ENCODE measurements at places on chromosomes 11 and 22.

- DNase-seq: no peak
These were observed 8.6 kb downstream of the SC5D start for GRCh38 chr11:121300972-121301699.

DNA sequence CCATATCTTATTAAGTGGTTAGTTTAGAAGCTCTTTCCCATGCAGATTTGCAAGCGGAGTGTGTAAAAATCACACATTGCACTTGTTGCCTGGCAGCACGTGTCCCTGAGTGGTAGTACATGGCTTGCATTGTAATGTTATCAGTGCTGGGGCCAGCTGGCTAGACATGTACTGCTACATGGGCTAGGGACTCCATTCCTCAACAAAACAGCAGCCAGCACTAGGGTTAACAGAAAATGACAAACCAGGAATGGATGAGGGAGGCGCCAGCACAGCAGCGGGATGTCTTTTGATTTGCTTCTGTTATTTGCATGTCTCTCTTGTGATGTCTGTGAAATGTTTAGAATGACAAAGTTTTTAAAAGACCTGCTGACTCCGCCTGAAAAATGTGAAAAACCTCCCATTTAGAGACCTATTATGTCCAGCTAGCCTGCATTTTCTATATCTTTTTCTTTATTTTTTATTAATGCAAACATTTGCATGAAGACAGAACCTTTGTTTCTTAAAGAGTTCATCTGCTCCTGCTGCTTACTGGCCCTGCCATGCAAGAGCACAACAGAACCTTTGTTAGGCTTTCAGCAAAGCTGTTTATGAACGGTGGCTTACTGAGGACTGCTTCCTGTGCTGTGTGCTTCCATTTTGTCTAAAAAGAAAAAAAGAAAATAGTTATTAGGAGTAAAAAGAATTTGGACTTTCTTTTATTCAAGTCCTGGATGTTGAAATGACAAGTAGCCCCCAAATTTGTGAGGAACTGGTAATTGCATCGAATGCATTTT is 40.7 kb downstream of the CSTPP1 start:
- DNase-seq: no peak

DNA sequence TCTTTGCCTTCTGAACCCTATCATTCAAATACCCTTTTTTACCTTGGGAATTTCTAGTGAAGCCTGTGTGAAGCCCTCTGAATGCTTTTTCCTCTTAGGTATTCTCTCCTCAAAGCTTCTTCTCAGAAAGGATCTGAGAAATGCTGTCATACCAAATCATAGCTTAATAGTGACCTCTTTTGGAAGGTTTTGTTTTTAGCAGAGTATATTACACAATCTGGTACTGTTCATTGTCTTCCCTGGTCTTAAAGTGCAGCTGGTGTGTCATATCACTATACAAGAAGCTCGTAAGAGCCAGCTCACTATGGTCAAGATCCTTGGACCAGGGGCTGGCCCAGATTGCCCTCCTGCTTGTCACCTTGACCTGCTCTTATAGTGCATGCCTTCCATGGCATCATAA is 204.4 kb upstream of the ANO5 start:
- no peak for DNase-seq

DNA sequence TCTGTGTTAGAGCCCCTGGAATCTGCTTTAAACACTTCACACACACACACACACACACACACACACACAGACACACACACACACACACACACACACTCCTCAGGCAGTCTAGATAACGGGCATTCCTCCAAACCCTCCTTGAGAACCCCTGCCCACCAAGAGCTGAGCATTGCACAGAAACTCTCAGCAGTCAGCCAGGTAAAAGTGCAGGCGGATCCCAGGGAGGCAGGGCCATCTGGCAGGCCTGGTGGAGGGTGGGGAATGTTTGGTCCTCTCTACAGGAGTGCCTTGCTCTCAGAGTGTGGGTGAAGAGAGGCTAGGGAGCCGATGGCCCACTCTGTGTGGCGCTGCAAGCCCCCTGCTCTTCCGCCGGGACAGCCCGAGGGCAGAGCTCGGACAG is 190.2 kb downstream of the BUD13 start:
- no peak for DNase-seq

DNA sequence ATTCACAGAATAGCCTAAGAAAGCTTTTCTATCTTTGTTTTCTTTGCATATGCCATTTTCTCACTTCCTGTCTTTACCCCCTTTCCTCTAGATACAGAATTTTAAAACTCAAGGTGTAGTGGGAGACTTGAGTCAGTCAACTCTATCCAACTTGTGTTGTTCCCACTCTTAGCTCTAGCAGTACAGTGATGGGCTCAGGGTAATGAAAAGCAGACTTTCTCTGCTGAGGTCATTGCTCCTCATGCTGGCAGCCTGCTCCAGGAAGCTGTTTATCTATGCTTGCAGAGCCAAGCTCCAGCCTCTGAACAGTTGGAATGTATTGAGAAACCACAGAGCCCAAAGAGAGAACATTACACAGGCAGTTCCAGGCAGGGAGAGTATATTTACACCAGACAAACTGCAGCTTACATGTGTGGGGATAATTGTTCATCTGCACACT is 68.1 kb downstream of the CSTPP1 start:
- DNase-seq: no peak

GRCh38 chr11:57167125-57167846 is 14.5 kb upstream of the LRRC55 start:
- no peak for DNase-seq

DNA sequence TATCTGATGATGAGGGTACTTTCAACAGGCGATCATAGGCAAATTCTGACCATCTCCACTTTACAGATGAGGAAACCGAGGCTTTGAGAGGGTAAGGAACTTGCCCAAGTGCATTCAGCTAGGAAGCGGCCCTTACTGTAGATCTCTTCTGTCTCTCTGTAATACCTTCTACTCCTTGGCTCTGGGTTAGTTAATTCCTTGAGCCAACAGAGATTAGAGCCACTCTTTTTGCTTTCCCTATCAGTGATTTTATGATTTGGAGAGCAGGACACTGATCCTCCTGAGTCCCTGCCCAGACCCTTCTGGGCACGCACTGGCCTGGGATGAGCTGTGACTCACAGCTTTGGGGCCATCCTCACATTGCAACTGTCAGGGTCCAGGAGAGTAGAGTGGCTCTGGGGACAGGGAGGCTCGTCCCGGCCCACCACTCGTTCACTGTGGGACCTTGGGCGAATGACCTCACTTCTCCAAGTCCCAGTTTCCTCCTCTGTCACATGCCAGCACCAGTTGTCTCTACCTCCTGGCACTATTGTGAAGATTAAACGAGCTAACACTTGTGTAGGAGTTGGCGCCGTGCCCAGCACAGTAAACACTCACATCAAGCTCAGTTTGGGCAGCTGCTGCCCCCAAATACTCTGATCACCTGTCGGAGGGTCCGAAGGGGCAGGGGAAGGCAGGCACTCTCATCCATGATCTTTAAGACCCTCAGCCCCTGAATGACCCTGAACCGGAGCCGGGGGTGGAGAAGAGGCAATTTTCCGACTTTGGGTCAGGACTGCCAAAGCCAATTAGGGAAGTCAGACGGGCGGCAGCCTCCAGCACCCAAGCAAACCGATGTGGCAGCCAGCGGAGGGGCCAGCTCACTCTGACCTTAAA is 235.0 kb downstream of the MIAT start:
- DNase-seq: no peak

DNA sequence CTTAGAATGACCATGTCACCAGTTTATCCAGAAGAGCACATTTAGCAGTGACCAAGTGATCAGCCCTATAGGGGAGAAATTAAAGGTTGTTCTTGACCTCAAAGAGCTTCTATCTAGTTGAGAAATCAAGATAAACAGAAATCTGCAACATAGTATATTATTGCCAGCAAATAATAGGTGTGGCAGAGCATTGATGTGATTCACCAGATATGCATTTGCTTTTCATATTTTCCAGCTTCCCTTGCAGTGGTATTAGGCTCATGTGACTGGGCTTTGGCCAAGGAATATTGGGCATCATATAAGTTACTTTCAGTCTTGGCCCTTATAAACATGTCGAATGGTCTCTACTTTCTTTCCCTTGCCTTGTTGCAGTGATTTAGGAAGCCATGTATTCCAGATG is 34.5 kb downstream of the COMMD9 start:
- no peak for DNase-seq

- DNase-seq: no peak
These were observed 1150.6 kb downstream of the DLG2 start for GRCh38 chr11:84476581-84476980.

DNA sequence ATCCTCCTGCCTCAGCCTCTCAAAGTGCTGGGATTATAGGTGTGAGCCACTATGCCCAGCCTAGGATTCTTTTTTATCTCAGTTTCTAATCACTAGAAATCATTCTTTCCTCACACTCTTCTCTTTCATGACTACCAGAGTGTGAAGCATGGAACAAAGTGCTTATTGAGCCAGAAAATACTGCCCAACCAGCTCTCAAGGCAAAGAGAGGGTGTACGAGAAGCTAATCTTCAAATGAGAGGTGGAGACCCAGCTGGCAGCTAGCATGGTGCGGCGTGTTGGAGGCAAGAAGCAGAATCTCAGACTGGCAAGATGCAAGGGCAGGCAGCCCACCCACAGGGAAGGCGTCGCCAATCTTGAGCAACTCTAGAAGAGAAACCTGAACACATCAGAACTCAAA is 41.1 kb upstream of the ME3 start:
- DNase-seq: no peak

- DNase-seq: no peak
These were observed 103.0 kb downstream of the SPATA19 start for GRCh38 chr11:133742353-133742752.

GRCh38 chr11:127471662-127472061 is 471.1 kb upstream of the KIRREL3 start:
- DNase-seq: no peak

DNA sequence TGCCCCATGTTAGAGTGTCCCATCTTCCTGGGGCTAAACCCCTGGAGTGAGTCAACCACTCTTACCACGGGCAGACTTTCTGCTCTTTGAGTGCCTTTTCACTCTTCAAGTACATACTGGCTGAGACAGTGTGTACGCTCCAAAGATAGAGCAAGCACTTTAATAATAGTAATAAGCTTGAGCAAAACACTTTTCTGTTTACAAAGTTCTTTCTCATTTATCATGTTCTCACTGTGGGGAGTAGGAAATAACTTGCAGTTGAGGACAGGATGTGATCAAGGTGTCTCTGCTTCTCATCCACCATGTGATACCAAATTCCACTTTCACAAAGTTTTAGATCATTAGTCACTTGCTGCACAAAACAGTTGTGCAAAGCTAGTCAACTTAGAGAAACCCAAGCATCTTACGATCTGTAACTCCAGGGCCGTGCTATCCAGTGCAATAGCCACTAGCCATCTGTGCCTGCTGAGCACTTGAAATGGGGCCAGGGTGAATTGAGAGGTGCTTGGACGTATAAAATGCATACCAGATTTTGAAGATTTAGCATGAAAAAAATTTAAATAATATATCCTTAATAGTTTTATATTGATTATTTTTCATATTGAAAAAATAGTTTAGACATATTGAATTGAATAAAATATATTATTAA is 135.3 kb downstream of the KIF18A start:
- no peak for DNase-seq

DNA sequence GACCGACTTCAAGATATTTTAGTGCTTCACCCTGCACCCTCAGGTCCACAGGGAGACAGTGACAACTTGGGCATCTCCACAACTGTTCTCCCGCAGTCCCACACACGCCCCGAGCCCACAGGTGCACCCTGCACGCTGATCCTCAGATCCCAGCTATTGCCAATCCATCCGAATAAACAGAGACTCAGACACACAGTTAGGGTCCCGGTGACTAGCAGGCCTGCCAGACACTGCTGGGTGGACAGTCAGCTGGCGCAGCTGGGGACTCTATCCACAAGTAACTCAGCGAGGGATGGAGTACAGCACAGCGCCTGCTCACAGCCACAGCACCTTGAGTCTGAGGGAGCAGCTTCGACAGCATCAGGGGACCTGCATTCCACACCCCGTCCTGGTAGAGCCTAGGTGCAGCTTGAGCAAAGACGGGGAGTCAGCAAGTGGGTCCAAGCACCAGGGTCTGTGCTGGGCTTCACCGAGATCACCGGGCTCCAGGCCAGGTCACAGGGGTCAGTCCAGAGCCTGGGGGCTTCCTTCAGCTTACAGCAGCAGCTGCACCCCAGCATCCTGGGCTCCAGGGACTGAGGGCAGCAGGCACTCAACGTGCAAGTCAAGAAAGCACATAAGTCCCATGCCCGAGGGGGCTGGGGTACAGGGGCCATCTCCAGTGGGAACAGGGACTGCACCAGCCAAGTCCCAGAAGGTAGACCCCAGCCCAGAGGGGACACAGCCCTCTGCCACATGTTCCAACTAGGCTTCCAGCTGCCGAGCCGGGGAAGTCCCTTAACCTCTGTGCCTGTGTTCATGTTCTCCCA is 7.6 kb downstream of the RPL3 start:
- DNase-seq: no peak

GRCh38 chr11:32905028-32905667 is 12.5 kb downstream of the QSER1 start:
- no peak for DNase-seq

DNA sequence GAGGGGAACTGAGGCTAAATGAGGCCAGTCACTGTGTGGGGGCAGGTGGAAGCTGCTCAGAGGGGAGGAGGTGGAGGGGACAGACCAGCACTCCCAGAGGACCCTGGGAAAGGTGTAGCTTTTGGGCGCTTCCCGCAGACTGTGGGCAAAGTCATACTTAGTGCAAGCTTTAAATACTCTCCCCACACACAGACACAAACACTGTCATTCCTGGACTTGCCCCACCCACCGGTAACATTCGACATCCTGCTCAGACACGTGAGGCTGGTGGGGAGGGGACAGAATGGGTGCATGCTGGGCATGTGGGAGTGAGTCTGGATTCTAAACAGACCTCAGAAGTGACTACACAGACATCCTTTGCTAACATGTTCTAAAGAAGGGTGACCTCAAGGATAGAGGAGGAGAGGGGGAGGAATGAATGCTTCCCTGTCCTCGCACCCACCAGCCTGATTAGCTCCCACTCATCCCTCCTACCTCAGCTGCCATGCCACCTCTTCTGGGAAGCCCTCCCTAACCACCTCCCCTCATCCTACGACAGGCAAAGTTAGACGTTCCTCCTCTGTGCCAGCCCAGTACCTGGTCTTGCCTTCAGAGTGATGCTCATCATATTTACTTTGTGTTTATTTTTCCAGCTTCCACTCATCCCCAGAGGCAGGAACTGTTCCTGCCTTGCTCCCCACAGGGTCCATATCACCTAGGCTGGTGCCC is 22.2 kb downstream of the TSKU start:
- DNase-seq: no peak

- DNase-seq: no peak
These were observed 22.6 kb downstream of the POU2AF3 start for GRCh38 chr11:111320728-111321568.

GRCh38 chr22:39723899-39724351 is 153.4 kb downstream of the CACNA1I start:
- DNase-seq: no peak

- DNase-seq: no peak
These were observed 11.7 kb upstream of the MYH9 start for GRCh38 chr22:36399472-36399778.

DNA sequence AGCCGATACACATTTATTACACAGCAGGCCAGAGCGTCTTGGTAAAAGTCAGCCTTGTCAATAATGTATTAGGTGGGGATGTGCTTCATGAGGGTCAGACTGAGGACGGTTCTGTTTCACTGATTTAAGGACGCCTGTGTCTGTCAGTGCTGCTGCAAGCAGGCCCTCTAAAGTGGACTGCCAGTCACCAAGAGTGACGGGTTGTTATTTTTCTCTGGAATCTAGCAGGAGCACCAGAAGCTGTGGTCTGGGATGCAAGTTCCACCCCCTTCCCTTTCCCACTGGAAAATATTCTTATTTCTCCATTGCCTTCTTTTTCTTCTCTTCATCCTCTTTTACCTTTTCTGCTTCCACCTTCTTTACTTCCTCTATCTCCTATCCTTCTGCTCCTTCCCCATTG is 191.2 kb upstream of the NCAM1 start:
- DNase-seq: no peak

Data from T-helper 2 cell (primary cell).